Ovary (tissue), 10 donors: ENCODE measurements at places on chromosomes 5 and 9. TPM values are rescaled to one million over a fixed set of nuclear protein-coding genes. Genes with fewer than 3 reads are reported as not detected.

Gene PCDHGC3
- 19.6 TPM for total RNA-seq

Gene BSPRY
- not detected for total RNA-seq

DNA sequence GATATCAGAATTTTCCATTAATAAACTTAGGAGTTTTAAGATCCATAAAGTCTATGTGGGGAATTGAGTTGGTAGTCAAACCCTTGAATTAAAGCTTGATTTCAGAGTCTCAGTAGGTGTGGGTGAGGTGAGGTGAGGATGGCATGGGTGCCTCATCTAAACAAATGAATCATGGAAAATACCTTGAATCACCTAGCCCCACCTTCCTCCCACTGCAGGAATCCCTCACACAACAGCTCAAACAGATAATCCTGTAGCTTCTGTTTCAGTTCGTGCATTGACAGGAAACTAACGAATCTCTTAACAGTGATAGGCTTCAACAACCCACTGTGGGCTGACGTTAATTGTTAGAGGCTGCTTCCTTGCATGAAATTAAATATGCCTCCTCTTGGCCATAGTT lies 185.0 kb downstream of the SREK1 start:
- DNase-seq = no peak

GRCh38 chr5:174239718-174240117 lies 194.2 kb downstream of the NSG2 start:
- DNase-seq = no peak

DNA sequence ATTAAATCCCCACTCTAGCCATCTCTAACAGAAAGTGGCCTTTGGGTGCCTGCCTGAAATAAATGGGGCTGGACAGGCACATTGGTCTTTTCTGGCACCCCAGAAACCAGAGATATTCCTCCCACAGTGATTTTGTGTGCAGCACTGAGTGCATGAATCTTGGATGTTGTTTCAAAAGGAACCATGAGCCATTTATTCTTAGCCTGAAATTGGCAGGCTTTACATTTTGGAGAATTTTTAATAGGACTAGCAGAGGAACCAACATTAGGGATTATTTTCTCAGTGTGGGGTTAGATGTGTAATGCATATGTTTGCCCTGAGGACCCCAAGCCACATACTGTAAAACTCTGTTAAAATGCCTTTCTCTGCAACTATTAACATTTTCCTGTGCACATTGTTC lies 451.3 kb downstream of the NFIB start:
- DNase-seq = no peak

GRCh38 chr9:87034841-87035240 lies 87.5 kb upstream of the GAS1 start:
- no peak for DNase-seq

Gene NAIF1
- 5.9 TPM for total RNA-seq

DNA sequence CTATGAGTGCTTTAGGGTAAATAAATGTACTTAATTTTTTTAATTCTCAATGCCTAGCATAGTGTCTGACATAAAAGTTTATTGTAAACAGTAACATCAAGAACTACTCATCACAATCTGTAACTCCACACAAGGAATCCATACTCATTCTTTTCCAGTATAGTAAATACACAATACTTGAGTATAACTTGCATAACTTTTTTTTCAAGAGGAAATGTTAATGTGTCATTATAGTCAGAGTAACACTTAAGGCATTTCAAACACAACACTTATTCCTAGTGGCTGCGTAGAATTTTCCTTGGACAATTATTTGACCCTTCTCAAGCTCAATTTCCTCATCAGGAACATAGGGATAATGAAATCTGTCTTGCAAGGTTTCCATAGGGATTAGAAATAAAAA lies 584.3 kb downstream of the CAAP1 start:
- DNase-seq = no peak

- no peak for DNase-seq
Observed at GRCh38 chr9:78563269-78563668, 266.3 kb downstream of the PSAT1 start.

Gene PCDHB2
- 4.0 TPM for total RNA-seq

DNA sequence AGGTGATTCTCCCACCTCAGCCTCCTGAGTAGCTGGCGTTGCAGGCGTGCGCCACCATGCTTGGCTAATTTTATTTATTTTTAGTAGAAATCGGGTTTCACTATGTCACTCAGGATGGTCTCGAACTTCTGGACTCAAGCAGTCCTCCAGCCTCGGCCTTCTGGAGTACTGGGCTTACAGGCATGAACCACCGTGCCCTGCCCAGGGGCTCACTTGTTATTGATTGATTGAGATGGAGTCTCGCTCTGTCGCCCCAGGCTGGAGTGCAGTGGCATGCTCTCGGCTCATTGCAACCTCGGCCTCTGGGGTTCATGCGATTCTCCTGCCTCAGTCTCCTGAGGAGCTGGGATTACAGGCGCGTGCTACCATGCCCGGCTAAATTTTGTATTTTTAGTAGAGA lies 1.6 kb downstream of the HSPA4 start:
- DNase-seq = no peak

DNA sequence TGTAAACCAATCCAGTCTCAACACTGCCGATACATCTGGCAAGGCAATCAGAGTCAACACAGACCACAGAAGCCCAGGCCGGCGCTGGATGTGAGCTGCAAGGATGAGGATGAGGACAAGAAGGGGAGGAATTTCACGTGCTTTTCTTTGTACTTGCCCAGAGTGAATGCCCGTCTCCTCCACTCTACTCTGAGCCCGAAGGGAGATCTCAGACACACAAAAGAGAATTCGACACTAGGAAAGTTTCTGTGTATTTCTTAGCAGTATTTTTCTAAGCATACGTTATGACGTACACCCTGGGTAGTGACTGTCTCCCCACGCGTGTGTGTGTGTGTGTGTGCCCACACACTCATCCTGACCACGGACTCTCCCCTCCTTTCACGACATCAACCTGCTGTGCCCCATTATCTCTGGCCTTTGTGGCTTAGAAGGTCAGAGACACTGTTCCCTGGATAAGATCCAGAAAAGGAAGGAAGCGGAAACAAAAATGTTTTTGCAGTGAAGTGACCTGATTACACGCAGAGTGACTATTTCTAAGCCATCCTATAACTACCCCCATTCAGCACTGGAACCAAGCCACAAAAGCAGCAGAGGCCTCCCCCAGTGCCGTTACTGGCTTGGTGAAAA lies 227.3 kb upstream of the DAPK1 start:
- peak; percentile 33 for DNase-seq

GRCh38 chr9:93107151-93107824 lies 11.3 kb downstream of the CARD19 start:
- DNase-seq = peak; percentile 13

Gene DAB2
- total RNA-seq = 25.0 TPM

Gene SUB1
- 112 TPM for total RNA-seq

Gene SEMA4D
- total RNA-seq = 16.7 TPM

DNA sequence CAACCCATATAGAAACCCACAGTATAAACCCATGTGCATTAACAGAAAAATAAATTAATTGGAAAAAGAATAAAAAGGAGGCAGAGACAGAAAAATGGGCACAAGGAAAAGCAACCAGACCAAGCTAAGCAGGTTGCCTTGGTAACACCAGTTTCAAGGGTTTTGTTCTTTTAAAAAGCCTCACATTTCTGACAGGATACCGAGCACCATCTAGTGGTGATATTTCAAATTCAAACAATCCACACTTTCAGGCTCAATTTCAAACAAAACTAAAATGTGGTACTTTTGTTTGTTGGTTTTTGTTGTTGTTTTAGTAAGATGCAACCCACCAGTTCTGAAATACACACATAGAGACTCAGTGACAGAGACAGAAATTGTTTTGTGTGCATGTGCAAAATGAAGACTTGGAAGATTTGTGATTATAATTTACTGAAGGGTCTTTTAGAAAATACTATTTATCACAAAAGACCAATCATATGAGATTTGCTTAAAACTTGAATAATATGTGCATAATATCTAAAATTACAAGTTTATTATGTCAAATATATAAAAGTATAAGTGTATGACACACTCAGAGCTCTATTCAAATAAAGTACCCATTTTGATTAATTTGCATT lies 318.2 kb downstream of the SLCO4C1 start:
- DNase-seq = no peak

DNA sequence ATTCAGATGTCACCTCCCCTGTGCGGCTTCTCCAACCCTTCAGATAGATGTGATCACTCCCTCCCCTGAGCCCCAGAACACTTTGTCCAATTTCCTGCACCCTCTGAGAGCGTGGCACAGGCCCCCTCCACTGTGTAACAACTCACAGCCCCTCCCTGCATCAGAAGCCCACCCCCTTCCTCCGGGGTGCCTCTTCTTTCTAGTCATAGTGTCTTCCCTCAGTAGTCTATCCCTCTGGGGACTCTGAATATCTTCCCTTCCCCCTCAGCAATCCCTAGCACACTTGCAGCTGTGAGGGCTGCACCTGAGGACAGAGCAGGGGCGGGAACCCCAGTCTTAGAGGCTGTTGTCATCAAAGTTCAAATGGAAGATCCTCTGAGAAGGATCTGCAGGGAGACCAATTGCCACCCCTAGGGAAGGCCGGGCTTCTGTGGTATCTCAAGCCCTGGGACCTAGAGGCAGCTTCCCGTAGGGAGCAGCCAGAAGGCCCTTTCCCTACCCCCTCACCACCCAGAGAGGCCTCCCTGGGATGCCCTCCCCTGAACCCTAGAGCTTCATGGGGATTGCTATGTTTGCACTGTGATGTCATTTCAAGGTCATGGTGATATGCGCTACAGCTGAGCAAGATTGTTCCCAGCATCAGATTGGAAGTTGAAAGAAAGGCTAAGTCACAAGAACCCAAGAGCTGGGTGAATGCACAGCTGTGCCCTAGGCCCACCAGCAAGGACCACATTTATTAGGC lies 70.7 kb downstream of the THBS4 start:
- no peak for DNase-seq

DNA sequence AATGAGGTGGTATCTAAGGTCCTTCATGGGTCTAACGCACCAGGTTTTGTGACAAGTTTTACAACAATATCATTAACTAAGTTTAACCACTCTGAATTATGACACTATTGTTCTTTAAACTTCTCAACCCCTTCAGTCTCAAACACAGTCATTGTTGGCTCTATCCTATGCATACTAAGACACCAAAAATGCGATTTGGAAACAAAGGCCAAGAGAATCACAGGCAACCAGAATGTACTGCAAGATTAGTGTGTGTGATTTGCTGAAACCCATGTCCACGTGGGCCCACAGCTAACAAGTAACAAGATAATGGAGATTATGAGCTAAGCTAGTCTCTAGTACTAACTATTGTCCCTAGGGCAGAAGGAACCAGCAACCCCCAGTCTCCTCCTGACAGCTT lies 142.2 kb upstream of the RANBP3L start:
- no peak for DNase-seq

- DNase-seq = no peak
Observed at GRCh38 chr5:171692107-171692506, 93.5 kb upstream of the SMIM23 start.
